ENCODE measurements at places on chromosomes 6 and 20. TPM values are rescaled to one million over a fixed set of nuclear protein-coding genes. Genes with fewer than 3 reads are reported as not detected.

DNA sequence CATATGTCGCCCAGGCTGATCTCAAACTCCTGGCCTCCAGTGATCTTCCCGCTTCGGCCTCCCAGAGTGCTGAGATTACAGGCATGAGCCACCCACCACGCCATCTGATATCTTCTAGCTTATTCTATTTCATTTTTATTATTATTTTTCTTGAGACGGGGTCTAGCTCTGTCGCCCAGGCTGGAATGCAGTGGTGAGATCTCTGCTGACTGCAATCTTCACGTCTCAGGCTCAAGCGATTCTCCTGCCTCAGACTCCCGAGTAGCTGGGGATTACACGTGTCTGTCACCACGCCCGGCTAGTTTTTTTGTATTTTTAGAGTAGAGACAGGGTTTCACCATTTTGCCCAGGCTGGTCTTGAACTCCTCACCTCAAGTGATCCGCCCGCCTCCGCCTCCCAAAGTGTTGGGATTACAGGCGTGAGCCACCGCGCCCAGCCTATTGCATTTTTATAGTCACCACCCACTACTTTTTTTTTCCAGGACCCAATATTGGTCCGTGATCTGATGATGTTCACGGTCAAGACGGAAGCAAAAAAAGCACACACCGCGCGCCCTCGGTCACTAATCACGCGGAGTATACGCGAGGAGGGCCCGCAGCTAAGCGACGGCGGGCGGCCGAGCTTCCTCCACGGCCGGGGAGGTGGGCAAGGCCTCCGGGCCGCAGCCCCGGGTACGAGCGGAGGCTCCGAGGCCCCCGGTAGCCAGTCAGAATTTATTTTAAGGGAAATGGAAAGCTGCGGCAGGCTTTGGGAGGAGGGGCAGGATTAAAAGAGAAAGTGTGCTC, 1.1 kb upstream of the LSM14B start:
- no peak for DNase-seq

- no peak for DNase-seq
These were observed 101.9 kb upstream of the ARMC2 start for GRCh38 chr6:108746366-108746765.

- no peak for DNase-seq
These were observed 8.5 kb downstream of the IYD start for GRCh38 chr6:150377211-150377781.

GRCh38 chr20:35199740-35200139, 26.8 kb upstream of the MMP24 start:
- DNase-seq = no peak

DNA sequence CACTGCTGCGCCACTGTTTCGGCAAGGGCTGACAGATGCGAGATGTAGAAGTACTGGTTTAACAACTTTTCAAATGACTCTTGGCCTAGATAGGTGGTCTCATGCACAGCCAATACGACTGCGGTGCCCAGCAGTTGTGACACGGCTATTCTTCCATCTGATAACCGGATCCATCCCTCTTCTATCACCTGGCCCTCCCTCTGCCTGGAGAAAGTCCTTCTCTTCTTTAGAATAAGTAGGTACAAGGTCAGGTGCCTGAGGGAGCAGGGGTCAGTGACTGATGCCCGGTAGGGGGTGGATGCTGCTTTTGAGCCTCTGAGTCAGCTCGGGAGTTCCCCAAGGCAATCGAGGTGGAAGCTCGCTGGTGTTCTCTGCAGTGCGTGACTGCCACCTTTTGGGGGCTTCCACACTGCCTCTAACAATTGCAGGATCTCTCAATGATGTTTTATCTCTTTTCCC, 166.8 kb upstream of the GRIK2 start:
- peak; percentile 90 for DNase-seq

- no peak for DNase-seq
These were observed 23.0 kb upstream of the MYLIP start for GRCh38 chr6:16105854-16106253.

- no peak for DNase-seq
These were observed 5.0 kb upstream of the PXDC1 start for GRCh38 chr6:3756546-3756945.

DNA sequence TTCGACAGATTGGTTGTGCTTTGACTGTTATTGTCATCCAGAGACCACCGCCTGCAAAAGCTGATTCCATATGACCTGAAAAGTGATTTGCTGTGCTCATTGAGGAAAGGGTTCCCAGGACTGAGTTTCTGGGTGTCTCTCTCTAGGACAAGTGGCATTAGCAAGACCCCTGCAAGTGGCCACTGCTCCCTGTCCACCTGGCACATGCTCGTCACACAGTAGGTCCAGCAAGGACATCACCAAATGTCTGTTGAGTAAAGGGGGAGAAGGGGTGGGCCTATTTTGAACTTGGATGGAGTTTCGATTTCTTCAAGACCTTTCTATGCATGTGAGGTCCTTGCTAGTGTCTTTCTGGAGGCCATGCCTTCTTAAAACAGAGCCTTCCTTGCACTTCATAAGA, 48.9 kb upstream of the IYD start:
- no peak for DNase-seq

GRCh38 chr20:57743450-57744095, 33.8 kb upstream of the PMEPA1 start:
- DNase-seq = no peak

DNA sequence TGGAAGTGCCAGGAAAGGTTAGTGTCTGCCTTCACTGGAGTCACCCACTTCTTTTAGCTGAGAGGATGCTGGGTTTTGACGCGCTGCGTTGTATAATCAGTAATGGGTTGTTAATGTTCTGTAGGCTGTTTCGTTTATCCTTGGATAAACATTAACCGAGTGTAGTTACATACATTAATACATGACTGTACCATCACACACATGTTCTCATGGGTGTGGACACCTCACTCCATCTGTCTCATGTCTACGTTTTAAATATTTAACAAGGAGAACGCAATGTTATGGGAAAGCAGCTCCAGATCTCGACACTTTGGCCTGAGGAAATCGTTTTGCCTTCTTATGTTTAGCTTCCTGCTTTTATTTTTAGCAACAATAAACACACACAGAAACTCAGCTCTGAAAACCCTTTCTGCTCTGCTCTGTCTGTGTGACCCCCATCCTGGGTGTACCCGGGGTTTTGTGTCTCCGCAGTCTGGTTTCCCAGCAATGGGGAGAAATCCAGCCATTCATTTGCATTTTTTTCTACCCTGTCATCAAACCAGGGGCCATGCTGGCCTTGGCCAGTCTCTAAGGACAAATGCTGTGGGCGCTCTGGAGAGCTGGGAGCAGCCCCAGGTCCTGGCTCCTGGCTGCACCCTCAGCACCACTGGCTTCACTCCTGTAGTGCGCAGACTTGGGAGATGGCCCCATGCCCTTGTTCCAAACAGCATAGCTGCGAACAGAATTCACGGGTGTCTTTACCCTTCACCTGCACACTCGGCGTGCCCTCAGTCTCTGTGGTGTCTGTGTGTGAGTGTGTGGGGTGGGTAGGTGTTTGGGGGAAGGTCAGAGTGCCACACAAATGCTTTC, 110.8 kb downstream of the ERMARD start:
- no peak for DNase-seq

DNA sequence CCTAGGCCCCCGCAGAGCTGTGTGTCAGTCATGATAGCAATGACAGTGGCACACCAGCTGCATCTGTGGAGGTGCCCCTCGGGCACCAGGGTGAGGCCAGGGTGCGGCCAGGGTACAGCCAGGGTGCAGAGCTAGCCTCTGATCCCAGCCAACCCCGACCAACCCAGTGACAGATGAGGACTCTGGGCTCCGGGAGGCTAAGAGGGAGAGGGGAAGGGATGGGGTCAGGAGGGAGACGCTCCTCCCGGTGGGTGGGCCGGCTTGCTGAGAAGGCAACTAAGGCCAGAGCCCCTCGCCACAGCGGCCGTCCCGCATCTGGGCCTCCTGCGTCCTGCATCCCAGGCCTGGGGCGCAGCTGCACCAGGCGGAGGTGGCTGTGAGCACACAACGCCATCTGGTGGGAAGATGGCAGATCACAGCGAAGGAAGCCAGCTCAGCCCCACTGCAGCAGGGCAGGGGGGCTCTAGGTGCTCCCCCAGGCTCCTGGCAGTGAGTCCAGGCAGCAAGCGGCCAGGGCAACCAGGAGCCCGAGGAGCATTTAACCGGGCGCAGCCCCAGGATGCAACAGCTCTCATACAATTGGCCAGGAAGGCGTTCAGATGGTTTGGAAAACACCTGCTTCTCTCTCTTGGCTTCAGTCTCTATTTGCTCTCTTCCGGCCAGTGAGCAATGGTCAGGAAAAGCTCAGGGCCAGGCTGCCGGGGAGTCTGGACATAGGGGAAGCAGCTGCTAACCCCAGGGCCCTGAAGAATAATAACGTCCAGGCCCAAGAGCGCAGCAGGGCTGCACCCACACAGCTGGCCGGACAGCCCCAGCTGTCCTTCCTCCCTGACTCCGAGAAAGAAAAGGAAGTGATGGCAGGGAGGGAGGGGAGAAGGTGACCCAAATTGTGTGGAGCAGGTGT, 169.4 kb downstream of the TAF4 start:
- peak; percentile 74 for DNase-seq

GRCh38 chr20:57414867-57415592, 23.8 kb downstream of the RBM38 start:
- DNase-seq = no peak

DNA sequence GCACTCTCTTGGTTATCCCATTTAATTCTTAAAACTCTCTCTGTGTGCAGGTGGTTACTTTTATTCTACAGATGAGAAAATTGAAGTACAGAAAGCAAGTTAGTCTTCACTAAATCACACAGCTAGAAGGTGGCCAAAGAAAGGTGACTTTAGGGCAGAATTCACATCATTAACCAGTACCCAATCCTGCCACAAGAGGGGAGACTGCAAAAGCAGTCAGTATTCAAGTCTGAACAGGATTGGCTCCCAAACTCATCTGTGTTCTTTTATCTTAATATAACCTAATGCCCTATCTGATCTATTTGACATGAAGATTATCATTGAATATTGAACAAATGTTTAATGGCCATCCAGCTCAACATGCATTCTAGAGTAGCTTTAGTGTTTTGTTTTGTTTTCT, 225.3 kb upstream of the FAM83B start:
- DNase-seq = no peak

- peak; percentile 59 for DNase-seq
These were observed at the start of gene STX11 for GRCh38 chr6:144149894-144150709. Gene STX11 (plus strand): TSS chr6:144150517. CDS start chr6:144186628, 36,111 bp downstream.

DNA sequence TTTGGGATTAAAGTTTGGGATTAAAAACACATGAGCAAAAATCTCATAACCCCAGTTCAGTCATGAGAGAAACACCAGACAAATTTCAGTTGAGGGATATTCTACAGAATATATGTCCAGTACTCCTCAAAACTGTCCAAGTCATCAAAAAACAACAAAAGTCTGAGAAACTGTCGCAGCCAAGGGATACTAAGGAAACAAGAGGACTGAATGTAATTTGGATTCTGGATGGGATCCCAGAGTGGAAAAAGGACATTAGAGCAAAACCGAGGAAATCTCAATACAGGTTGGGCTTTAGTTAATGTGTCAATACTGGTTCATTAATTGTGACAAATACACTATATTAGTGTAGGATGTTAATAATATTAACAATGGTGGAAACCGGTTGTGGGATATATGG, 219.3 kb downstream of the BCKDHB start:
- DNase-seq = no peak

GRCh38 chr20:46938434-46938833, 43.8 kb downstream of the EYA2 start:
- DNase-seq = no peak

DNA sequence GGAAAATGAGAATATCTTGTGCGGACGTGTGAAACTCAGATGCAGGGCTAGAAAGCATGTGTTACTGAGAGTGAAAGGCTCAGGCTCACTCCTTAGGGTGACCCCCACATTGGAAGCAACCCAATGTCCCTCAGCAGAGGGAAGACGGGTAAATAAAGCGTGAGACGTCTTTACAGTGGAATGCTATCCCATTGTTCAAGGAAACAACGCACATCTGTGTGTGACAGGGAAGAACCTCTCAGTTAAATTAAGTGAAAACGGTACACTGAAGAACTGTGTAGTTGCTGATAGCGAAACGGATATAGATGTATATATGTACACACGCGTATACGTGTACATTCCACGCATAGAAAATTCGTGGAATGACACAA, 839 bp downstream of the HNF4A start:
- no peak for DNase-seq

- DNase-seq = no peak
These were observed 39.6 kb upstream of the GTSF1L start for GRCh38 chr20:43766385-43766784.

- no peak for DNase-seq
These were observed 520.9 kb downstream of the HTR1B start for GRCh38 chr6:76942203-76942966.

DNA sequence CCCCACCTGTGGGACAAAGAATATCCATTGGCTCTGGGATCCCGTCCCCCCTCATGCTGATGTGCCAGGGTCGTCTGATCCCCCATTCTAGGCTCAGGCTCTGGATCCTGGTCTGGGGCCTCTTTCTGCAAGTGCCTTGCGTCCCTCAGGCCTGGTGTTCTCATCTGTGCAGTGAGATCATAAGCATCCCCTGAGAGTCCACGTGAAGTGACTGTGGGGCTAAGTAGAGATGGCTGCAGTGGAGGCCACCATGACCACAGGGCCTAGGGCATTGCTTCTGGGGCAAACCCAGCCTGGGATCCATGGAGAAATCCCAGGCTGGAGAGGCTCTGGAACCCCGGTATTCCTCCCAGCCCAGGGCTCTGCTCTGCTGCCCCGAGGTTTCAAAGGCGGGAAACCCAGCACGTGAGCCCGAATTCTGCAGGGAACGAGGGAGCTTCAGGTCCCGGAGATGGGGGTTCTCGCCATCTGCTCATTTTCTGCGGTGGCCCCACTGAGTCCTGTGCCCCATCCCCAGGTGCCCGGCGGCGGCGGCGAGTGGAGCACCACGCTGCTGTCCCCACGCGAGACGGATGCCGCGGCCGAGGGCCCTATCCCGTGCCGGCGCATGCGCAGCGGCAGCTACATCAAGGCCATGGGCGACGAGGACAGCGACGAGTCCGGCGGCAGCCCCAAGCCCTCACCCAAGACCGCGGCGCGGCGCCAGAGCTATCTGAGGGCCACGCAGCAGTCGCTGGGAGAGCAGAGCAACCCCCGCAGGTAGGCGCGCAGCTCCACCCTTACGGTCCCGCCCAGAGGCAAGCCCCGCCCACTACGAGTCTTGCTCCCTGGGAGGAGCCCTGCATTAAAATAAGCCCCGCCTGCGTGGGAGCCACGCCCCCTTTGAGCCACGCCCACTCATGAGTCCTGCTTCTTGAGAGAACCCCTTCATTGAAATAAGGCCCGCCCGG, 105.5 kb upstream of the MYL9 start:
- peak; percentile 96 for DNase-seq

DNA sequence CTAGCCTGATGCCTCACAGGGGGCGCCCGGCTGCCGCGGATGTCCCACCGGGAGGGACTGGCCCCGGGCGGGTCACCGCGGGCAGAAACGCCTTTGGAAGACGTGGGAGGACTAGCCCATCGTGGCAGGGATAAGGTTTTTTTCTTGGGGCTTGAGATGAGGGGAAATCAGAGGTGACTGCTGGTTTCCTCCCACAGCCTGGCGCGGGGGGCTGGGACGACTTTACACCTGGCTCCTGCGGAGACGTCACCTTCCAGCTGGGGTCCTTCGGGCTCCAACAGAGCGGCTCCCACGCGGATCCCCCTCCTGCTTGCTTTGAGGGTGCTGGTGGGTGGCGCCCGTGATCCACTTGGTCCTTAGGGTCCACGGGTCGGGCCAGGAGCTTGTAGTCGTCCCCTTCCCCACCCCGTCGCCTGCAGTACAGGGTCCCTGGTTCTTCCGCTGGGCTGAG, 11.4 kb downstream of the ULBP3 start:
- DNase-seq = no peak

The GTSF1L gene
- not detected for total RNA-seq

The SHLD1 gene
- total RNA-seq = 6.7 TPM

The UQCC2 gene
- total RNA-seq = 134 TPM

The SCRT2 gene
- total RNA-seq = not detected

The SLC22A2 gene
- 0.86 TPM for total RNA-seq

The NHSL1 gene
- 30.8 TPM for total RNA-seq

Data from H9 (cell line).